ENCODE measurements at places on chromosomes 5 and 9.
A peak's percentile ranks its signal among the peaks of the same experiment; 100 is the strongest.

DNA sequence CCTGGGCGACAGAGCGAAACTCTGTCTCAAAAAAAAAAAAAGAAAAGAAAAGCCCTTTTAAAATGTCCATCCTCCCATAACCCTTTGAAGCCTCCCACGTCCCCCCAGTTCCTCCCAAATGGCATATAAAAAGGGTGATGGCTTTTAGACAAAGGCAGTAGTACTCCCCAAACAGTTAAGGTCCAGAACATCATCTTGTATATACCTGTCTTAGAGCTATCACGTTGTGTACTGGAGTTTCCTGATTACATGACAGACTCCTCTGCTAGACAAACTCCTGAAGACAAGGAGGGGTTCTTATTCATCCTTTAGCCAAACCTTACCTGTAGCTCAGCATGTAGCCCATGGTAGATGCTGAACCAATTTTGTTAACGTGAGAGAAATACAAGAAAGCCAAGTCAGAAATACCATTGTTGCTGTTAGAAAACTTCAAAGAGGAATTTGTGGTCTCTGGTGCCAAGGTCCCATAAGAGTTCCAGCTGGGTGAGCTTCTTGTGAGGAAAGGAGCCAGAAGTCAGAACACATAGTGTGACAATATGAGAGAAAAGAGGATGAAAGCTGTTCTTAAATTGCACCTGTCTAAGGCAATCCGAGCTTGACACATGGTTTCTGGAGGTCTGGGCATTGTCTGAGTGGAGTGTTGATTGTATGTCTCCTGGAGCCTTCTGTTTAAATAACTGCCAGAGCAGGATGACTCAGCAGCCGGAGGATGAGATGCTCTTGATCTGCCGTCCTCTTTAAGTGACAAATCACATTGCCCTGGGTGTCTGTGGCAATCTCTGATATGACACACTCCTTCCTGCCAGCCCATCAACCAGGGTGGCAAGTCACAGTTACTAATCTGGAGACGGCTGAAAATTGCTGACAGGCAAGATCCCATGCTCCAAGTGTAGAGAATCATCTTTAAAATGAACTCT, 69.1 kb downstream of the ARRDC3 start:
- DNase-seq, result peak; percentile 59

DNA sequence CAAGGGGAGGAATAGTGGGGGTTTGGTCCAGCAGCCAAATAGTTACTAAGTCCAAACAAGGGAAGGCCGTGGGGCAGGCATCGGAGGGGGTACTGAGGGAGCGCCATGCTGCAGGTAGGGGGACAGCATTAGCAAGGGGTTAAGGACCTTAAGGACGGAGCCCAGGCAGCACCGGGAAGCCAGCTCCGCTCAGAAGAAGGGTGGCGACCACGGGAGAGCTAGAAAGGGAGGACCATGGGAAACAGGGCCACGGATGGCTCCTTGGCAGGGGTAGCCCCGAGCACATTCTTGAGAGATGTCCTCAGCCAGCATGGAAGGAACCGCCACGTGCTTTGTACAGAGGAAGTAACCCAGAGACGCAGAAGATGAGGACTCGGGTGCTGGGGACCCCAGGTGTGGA, 76.2 kb upstream of the STXBP1 start:
- no peak for DNase-seq

DNA sequence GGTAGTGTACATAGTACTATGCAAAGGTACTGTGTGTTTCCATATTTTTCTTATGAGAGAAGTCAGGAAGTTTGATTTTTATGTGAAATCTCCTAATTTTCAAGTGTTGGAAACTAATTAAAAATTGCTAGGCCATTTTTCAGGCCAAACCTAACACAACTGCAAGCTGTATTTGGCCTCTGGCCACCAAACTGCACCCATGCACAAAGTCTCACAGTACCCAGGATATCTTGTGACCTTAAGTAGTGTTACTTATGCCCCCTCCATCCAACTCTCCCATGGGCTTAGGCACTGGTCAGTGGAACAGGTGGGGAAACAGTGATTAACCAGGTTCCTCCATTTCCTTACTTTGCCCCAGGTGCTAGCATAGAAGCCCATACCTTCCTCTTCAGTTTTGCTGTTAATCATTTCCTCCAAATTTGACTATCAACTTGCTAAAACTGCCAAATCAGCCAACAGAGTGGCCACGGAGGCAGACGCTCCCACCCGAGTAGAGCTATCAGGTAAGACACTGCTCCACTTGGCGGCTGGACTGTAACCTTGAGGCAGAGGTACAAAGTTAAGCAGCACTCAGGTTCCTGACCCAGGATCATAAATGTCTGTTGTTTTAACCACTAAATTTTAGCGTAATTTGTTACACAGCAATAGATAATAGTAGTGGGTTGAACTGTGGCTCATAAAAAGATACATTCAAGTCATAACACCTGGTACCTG, 19.5 kb upstream of the KIF27 start:
- no peak for DNase-seq

DNA sequence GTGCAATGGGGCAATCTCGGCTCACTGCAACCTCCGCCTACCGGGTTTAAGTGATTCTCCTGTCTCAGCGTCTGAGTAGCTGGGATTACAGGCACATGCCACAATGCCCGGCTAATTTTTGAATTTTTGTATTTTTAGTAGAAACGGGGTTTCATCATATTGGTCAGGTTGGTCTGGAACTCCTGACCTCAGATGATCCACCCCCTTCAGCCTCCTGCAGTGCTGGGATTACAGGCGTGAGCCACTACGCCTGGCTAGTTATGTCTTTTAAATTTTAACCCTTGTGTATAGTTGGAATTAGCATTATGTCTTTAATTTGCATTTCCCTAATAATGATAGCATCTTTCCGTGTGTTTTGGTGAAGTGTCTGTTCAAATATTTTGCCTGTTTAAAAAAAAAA, 11.5 kb downstream of the GPBP1 start:
- DNase-seq, result no peak

GRCh38 chr9:127778280-127779135, at the start of gene SH2D3C:
TSS of gene SH2D3C (minus strand) at chr9:127778666. CDS start at chr9:127778627, 39 bp downstream.
- DNase-seq, result no peak

DNA sequence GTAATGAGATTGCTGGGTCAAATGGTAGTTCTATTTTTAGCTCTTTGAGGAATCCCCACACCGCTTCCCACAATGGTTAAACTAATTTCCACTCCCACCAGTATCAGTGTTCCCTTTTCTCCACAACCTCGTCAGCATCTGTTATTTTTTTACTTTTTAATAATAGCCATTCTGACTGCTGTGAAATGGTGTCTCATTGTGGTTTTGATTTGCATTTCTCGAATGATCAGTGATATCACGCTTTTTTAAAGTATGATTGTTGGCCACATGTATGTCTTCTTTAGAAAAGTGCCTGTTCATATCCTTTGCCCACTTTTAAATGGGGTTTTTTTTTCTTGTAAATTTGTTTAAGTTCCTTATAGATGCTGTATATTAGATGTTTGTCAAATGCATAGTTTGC, 73.5 kb downstream of the MTAP start:
- no peak for DNase-seq

DNA sequence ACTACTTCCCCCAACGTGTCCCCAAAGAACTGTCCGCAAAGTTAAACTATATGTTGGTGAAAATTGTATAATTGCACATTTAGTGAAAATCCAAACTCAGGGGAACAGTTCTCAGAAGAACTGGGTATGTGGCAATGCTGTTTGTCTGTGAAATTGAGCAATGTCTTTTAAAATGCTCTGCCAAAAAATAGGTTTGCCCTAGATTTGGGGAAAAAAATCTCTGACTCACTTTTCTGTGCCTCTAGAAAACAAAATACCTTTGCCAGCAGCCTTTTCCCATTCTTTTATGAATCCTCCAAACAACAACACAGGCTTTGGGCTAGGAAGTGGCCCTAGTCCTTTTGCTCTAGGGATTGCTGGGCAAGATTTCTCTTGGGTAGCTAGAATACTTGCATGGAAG, 37.4 kb upstream of the ZNF608 start:
- no peak for DNase-seq

- DNase-seq, result no peak
Observed at GRCh38 chr9:134980516-134980915, 62.8 kb upstream of the FCN1 start.

- no peak for DNase-seq
Observed at GRCh38 chr9:73577848-73578247, 426.2 kb downstream of the ANXA1 start.

All from AG04450 (cell line).